ENCODE measurements at places on chromosomes 1 and 21.

GRCh38 chr1:52423771-52424170, 19.4 kb downstream of the PRPF38A start:
- DNase-seq: no peak

DNA sequence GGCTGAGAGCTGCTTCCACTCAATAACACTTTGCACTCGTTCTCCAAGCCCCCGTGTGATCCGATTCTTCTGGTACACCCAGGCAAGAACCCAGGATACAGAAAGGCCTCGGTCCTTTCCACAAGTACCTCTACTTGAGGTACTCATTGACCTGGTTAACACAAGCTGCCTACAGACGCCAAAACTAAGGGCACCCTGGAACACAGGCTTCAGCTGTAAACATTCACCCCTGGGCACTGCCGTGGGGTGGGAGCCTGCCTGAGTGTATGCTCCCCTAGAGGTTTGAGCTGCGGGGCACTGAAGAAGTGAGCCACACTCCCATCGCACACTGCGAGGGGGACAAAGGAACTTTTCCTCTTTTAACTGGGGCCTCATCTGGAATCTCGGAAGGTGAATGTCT, 30.5 kb downstream of the LRRC3 start:
- DNase-seq: no peak

DNA sequence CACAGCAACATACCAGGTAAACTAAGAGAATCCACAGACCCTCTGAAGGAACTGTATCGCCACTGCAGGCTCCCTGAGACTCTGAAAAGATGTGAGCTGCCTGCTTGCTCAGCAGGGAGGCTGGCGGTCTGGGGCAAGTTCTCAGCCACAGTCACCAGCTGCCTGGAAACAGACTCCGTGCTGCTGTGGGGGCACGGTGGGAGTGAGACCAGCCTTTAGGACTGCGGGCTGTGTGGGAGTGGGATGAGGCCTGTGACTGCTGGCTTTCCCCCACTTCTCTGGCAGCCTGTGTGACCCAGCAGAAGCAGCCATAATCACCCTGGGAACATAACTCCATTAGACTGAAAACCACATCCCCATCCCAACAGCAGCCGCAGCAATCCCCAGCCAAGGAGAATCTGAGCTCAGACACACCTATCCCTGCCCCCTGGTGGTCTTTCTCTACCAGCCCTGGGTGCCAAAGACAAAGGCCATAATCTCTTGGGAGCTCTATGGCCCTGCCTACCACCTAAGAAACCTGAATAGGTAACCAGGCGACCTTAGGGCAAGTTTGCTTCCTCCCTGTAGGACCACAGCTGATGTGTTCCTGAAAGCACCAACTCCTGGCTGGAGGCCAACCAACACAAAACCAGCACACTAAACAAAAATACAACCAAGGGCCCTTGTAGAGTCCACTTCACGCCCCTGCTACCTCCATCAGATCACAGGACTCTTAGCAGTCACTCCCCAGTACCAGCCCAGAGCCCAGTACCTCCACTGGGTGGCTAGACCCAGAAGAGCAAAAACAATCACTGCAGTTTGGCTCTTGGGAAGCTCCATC, 151.5 kb downstream of the SMYD3 start:
- DNase-seq: peak; percentile 51

GRCh38 chr1:56045477-56045876, 533.9 kb downstream of the PLPP3 start:
- DNase-seq: no peak

GRCh38 chr21:22062472-22063139, 1064.4 kb downstream of the NCAM2 start:
- DNase-seq: no peak

DNA sequence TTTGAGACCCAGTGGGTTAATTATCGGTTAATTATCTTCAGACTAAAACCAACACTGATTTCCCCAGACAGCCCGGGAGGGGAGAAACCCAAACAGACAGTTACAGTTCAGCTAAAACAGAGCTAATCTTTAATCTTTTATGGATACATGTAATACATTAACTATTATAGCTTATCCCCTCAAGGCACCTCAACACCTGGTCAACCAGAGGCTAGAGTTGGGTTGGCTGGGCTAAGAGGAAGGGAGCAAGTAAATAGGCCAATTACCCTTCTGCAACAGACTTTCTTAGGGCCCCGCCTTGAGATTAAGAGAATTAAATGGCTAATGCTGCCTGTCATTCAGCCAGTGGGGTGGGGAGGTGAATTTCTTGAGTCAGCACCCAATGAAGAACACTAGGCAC, 6.6 kb upstream of the MED18 start:
- DNase-seq: peak; percentile 99

- DNase-seq: no peak
Measured at GRCh38 chr1:114078116-114078515, 75.6 kb downstream of the SYT6 start.

- DNase-seq: no peak
Measured at GRCh38 chr1:22812993-22813790, 102.6 kb downstream of the EPHB2 start.

- DNase-seq: no peak
Measured at GRCh38 chr1:201647094-201647493, 108.2 kb downstream of the NAV1 start.

DNA sequence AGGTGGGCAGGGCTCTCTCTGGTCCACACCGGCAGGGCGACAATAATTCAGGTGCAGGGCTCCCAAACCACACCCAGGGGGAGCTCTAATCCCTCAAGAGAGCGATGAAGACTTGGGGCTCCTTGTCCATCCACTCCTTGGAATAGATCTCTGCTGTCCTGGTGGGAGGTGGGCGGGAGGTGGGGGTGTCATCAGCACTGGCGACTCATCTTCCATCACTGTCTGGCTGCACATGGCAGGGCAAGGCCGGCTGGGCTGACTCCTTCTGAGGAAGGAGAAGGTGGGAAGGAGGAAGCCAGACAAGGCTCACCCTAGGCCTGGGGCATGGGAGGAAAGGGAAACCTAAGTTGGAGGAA, 29.3 kb downstream of the TNNT2 start:
- DNase-seq: peak; percentile 60

GRCh38 chr21:34619841-34620665, 5.1 kb upstream of the RCAN1 start:
- DNase-seq: no peak

DNA sequence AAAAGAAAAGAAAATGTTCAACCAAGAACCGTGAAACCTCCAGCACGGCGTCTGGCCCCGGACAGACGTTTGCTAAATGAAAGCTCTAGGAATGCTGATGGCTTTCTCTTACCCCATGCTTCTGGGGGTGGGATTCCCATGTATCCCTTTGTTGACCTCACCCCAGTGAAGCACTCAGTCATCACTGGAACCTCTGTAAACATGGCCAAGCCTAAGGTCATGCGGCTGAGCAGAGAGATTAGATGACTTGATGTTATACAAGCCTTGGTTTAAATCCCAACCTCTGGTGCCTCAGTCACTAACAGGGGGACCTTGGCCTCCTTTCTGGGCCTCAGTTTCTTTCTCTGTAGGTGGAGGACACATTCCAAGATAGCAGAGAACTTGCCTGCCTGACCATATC, 2.8 kb upstream of the MYOM3 start:
- no peak for DNase-seq

- DNase-seq: no peak
Measured at GRCh38 chr1:77975907-77976306, 3.0 kb downstream of the FUBP1 start.

GRCh38 chr1:144551107-144551542, 41.6 kb upstream of the PPIAL4F start:
- DNase-seq: no peak

DNA sequence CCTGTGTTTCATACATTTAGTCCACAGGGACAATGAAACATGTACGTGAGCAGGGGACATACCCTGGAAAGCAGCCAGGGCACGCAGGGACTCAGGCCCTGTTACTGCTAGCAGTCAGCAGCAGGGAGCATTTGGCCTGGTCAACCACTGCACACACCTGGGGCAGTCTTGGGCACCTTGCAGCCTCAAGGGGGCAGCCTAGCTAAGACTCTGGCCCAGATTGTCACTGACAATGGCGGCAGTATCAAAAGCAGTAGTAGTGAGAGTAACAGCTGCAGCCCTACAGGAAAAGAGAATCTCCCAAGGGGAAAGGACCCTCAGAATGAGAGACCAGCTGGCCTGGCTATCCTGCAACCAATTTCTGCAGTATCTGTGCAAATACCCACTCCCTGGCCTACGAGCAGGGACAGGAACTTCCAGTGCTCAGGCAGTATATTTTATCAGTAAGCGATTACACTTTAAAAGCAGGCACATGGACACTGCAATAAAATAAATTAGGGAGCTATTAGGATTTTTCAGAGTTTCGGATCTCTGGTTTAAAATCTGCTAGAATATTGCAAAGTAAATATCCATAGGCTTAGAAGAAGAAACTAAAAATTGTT, 475.6 kb downstream of the LTN1 start:
- DNase-seq: peak; percentile 76

DNA sequence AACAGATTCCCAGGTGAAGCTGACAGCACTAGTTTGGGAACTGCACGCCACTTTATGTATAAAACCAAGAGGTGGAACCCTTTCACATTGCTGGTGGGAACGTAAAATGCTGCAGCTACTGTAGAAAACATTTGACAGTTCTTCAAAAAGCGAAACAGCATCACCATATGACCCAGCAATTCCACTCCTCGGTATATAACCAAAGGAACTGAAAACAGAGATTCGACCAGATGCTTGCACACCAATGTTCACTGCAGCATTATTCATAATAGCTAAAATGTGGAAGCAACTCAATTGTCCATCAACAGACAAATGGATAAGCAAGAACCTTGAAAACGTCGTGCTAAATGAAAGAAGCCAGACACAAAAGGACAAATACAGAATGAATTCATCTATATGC, 17.5 kb downstream of the RSPH1 start:
- no peak for DNase-seq

DNA sequence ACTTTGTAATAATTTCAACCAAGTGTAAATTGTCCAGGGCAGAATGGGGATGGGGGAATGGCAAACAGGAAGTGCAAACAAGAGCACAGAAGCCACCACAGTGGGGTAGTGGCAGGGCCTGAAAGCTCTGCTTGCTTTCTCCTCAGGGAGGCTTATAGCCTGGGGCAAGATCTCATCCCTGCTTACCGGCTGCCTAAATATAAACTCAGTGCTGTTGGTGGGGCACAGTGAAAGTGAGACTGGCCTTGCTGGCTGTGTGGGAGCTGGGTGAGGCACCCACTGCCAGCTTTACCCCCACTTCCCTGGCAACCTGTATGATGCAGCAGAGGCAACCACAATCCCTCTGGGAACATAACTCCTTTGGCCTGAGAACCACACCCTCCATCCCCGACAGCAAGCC, 15.2 kb downstream of the STYXL2 start:
- peak; percentile 9 for DNase-seq

DNA sequence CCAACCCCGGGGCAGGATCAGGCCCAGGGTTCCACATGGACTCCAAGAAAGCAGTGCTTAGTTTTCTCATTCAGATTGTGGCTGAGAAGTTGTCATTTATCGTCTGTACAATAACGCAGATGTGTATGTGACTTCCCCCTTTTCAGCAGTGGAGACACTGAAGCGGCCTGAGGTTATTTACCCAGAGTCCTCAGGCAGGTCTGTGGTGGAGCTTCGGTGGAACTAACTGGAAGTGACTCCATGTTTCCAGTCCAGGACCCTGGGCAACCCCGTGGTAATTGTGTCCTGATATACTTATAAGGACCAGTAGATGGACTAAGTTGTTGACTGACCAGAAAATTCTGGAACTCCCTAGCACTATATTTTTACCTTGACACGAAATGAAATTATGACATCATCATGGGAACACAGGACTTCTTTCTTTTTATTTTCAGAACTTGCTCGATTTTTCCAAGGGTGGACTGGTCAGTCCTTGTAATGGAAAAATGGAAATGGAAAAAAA, 1.0 kb upstream of the IER5 start:
- no peak for DNase-seq

DNA sequence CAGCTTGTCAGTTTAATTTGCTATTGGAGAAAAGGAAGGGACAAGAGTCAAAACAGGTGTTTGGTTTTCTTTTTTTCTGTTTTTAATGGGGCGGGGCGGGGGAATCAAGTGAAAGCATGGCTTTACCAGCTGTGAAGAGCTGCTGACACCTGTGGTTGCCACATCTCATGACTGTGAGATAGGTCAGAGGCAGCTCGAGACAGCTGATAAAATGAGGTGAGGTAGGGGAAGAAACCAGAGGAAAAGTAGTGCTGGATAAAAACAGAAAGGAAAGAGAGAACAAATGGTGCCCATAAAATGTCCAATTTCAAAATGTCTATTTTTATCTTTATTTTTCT, 272.3 kb downstream of the NEGR1 start:
- DNase-seq: no peak

DNA sequence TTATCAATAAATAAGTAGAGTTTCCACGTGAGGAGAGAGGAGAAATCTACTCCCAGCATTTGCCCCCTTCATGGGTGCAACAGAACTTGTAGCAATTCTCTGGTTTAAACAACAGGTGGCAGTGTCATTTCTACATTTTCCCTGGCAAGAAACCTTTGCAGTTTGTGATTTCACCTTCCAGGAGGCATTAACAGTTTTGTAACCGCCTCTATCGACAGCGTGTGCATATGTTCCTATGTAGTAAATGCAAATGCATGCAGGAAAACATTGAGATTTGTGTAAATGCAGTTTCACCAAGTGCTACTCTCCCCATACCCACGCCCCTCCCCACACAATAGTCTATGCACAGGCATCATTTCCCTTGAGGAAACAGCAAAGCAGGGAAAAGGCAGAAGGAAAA, 494.7 kb downstream of the SMYD3 start:
- peak; percentile 61 for DNase-seq

DNA sequence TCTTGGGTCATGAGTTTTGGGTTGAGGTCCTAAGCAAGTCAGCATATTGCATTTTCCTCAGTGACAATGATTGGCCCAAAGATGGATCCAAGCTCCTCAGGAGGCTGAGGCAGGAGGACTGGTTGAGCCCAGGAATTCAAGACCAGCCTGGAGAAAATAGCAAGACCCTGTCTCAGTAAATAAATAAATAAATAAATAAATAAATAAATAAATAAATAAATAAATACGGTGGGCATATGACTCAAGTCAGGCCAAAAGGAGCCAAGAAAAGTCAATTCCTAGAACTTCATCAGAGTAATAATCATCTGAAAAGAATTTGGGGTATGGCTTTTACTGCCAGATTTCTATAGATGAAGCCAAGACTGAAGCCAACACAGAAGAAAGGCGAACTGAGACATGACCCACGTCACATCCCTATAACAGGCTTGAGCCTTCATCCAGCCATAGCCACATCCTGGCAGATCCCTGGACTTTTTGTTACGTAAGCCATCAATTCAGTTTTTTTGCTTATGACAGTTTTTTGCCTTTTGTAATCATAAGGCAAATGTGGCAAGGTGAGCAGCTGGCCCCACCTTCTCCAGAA, 88.5 kb upstream of the NFASC start:
- no peak for DNase-seq

DNA sequence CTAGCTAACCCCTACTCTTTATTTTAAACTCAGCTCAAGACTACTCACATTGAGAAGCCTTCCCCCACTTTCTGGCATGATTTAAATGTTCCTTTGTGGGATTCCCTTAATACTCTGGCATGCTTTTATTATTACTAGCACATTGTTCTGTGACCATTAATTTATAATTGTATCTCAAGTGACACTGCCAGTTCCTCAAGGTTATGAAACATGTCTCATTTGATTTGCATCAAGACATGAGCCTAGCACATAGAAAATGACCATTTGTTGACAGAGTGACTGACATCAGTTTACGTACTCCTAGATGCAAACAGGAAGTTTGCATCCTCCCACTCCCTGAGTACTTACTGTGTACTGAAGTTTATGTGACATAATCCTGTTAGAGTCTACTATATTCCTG, 15.2 kb downstream of the RGS4 start:
- DNase-seq: peak; percentile 15

- no peak for DNase-seq
Measured at GRCh38 chr1:46813858-46814396, 15.1 kb downstream of the CYP4B1 start.

GRCh38 chr1:209624558-209625549, 27.4 kb downstream of the LAMB3 start:
- DNase-seq: peak; percentile 76

Measured in kidney tubule cell (primary cell).